ENCODE measurements at places on chromosomes 1 and 21.

DNA sequence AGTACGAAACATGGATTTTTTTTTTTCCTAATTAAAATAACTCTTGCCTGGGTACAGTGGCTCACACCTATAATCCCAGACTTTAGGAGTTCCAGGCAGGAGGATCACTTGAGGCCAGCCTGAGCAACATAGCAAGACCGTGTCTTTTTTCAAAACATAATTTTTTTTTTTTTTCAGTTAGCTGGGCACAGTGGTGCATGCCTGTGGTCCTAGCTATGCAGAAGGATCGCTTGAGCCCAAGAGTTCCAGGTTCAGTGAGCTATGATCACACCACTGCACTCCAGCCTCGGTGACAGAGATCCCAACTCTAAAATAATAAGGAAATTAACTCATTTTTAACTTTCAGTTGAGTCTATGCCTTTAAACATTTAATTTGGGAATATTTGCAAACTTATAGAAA lies 170.1 kb downstream of the NEK7 start:
- no peak for DNase-seq

- DNase-seq, result no peak
Measured at GRCh38 chr1:107273515-107273914, 132.7 kb downstream of the NTNG1 start.

DNA sequence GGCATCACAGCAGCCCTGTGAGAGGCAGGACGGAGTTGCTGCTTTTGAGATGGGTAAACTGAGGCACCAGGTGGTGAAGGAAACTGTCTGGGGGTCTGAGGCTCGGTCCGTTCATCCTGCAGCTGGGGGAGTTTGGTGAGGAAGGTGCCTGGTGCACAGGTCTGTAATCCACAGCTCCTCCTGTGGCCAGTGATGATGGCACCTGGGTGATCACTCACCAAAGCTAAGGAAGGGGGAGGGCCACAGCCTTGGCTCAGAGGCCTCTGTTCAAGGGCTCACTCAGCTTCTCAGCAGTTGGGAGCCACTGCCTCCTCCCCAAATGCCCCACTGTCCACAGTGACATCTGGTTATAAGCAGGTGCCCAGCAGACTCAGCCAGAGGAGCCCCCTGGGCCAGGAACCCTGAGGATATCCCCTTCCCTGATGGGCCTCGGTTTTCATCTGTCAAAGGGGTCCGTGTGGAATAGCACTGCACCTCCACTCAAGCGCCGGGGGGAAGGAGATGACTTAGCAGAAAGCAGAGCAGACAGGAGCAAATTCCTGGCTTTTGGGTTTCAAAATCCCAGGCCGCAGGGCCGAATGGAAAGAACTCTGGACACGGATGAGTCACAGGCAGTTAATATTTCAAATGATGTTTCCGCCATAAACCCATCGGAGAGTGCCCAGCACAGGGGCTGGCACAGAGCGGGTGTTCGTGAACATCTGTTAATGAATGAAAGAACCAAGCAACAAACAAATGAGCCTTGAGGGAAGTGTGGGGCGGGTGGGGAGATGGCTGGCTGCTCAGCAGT lies 82.8 kb downstream of the DMRTB1 start:
- DNase-seq, result no peak

- no peak for DNase-seq
Measured at GRCh38 chr1:205809942-205810345, 3.1 kb downstream of the SLC41A1 start.

GRCh38 chr1:170823120-170823519 lies 112.2 kb upstream of the MROH9 start:
- no peak for DNase-seq

DNA sequence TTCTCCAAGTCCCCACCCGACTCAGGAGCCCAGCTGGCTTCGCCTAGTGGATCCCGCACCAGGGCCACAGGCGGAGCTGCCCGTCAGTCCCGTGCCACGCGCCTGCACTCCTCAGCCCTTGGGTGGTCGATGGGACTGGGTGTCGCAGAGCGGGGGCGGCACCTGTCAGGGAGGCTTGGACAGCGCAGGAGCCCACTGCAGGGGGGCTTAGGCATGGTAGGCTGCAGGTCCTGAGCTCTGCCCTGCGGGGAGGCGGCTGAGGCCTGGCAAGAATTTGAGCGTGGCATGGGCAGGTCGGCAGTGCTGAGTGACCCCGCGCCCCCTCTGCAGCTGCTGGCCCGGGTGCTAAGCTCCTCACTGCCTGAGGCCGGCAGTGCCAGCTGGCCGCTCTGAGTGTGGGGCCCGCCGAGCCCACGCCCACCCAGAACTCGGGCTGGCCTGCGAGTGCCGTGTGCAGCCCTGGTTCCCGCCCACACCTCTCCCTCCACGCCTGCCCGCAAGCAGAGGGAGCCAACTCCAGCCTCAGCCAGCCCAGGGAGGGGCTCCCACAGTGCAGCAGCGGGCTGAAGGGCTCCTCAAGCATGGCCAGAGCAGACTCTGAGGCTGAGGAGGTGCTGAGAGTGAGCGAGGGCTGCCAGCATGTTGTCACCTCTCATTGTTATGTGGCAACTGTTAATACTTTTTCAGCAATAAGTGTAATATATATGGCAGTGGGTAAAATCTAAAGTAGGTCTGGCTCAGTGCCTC lies 548.4 kb upstream of the BRINP3 start:
- no peak for DNase-seq
